ENCODE measurements at places on chromosomes 7 and 10.

- DNase-seq = no peak
These were observed 1.1 kb downstream of the ITGA8 start for GRCh38 chr10:15718694-15719048.

DNA sequence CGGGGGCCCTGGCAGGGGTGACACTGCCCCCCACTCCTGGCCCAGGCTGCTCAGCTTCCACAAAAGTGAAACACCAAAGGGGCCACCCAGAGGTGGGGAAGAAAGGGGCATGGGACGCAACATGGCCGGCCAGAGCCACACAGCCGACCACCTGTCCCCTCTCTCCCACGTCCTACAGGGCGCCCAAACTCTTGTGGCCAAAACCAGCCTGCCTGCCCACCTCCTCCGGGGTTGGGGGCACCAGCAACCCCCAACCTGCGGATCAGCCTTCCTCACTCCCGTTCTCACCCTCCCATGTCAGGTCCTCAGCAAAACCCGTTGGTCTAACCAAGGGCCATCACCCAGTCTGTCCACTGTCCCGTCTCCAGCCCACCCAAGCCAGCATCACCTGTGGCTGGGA is 79.5 kb upstream of the DNAAF5 start:
- no peak for DNase-seq

DNA sequence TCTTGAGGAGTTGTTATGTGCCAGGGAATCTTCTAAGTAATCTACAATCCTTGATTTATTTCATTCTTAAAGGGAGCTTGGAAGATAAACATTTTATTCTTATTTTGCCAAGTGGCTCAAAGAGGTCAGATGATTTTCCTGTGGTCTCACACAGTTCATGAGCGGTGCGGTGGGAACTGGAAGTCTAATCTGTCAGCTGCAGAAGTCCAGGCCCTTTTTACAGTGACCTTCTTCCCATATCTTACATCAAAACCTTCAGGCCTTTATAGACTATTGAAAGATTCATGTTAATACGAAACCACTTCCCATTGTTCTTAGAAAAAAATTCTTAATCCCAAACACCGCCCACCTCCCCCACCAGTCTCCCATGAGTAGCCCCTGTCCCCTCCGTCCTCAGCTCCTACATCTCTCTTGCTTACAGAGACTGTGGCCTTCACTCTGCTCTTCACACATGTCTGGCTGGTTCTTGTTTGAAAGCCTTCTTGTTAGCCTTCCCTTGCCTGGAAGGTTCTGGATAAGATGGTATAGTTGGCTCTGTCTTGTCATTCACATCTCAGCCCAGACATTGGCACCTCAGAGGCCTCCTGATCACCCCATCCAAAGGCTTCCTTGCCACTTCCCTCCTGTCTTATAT is 61.5 kb downstream of the ITGA8 start:
- DNase-seq = no peak

DNA sequence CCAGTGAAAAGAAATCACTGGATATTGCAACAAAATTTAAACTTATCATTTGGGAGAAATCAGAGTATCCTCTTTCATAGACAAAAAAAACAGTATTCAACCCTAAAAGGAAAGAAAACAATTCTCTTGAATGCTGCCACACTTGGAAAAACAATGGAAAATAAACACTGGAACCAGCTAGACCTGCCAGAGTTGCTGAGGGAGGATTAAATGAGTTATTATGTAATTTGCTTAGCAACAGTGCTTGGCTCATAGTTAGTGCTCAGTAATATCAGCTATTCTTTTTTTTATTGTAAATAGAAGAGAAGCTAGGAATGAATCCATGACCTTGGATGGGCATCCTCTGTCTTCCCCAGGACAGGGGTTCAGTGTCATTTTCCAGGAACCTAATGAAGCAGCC is 11.0 kb upstream of the ZNF273 start:
- DNase-seq = no peak

- no peak for DNase-seq
These were observed 96.7 kb downstream of the ARHGAP22 start for GRCh38 chr10:48507933-48508790.

GRCh38 chr7:125122173-125122572 is 192.5 kb upstream of the POT1 start:
- no peak for DNase-seq

DNA sequence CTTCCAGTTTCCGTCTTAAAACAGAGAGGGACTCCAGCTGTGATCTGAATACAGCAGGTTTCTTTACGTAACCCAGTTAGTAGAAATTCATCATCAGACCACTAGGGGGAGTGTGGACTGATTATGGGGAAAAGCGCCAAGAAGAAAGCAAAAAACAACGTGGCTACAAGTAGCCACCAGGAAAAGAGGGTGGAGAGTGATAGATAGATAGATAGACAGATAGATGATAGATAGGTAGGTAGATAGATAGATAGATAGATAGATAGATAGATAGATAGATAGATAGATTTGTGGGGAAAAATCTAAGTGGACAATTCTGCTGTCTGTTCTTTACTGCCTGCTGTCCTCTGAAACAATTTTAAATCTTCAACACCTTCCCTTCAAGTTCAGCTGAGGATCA is 12.7 kb upstream of the AKR1B10 start:
- peak; percentile 51 for DNase-seq

DNA sequence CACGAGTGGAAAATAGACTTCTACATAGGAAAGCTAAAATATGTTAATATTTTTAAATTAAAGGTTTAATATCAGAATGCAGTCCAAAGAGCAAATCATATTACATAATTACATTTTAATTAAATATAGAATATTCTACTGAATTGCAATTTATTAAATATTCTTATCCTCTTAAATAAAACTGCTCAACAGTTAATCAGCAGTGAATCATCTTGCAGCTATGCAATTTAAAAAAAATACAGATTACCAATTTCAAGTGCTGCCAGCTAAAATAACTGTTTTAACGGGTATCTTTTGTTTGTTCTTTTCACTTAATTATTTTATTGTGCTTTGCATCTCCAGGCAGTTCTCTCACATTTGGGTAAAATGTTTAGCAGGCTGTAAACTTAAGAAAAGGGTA is 82.2 kb downstream of the ZNRF2 start:
- DNase-seq = no peak

GRCh38 chr10:129696636-129697035 is 229.6 kb downstream of the MGMT start:
- DNase-seq = no peak

- no peak for DNase-seq
These were observed 113.4 kb upstream of the AHR start for GRCh38 chr7:17184805-17185689.

GRCh38 chr7:111653846-111654245 is 91.6 kb upstream of the IMMP2L start:
- DNase-seq = no peak

GRCh38 chr10:130023454-130024230 is 59.6 kb upstream of the EBF3 start:
- DNase-seq = no peak

GRCh38 chr7:159039716-159040115 is 105.0 kb downstream of the VIPR2 start:
- DNase-seq = no peak

- DNase-seq = no peak
These were observed 33.9 kb upstream of the EEPD1 start for GRCh38 chr7:36119005-36119706.

DNA sequence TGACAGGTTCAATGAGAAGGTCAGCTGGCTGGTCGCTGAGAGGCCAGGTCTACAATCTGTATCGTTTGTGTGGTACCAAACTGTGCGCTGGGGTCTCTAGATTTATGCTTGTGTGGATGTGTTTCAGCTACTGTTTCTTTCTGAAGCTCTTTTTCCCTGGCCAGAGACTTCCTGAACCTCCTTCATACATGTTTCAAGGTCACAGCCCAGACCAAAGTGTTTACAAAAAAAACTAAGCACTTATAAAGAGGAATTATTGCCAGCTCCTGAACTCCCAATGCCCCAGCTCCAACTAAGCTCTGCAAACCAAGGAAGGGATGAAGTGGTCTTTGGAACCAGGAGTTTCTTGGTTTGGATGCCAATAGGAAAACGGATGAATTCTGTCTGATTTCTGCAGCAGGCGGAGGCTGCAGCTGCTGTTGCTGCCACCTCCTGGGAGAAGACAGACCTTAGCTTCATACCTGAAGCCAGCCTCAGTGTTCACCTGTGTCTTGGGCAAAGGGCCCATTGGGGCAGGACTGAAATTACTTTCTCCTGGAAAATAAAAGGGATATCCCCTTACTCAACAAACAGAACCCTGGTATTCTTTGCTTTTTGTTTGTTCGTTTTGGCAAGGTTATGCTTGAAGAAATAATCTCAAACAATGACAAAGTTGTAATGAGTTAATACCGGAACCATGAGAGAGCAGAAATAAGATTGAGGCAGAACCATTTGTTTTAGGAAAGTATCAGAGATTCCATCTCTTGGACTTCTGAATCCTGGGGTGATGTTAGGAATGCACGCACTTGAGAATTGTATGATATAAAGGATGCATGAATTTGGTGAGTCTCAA is 24.6 kb upstream of the MKLN1 start:
- DNase-seq = peak; percentile 4

- no peak for DNase-seq
These were observed 23.9 kb upstream of the GRID1 start for GRCh38 chr10:86390337-86391120.

GRCh38 chr7:77337456-77337990 is 78.6 kb downstream of the GSAP start:
- DNase-seq = no peak

GRCh38 chr10:124316326-124316725 is 102.4 kb downstream of the OAT start:
- DNase-seq = no peak
